ENCODE measurements at places on chromosomes 6 and 20.
A peak's percentile ranks its signal among the peaks of the same experiment; 100 is the strongest.

GRCh38 chr6:166379800-166380199 is 2.9 kb downstream of the MPC1 start:
- DNase-seq, result no peak

GRCh38 chr20:38534756-38535155 is 46.2 kb upstream of the ADIG start:
- no peak for DNase-seq

DNA sequence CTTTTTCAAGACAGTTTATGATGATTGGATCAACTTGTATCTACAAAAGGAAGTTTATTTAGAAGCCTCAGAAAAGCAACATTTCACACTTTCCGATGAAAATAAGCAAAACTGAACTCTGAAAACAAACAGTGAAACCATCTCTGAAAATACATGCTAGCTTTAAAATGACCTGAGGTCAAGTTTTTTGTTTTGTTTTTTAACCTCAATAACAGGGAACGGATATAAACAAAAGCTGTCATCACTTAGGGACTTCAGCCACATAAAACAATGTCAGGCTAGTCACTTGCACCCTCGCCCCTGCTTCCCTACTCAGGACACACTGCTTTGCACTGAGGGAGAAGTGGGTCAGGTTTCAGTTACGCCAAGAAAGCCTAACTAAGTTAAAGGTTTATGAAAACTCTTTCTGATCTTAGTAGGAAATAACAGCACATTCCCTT is 11.6 kb downstream of the BACH2 start:
- no peak for DNase-seq

- peak; percentile 40 for DNase-seq
Observed at GRCh38 chr20:49186535-49187329, 1.4 kb downstream of the STAU1 start.

DNA sequence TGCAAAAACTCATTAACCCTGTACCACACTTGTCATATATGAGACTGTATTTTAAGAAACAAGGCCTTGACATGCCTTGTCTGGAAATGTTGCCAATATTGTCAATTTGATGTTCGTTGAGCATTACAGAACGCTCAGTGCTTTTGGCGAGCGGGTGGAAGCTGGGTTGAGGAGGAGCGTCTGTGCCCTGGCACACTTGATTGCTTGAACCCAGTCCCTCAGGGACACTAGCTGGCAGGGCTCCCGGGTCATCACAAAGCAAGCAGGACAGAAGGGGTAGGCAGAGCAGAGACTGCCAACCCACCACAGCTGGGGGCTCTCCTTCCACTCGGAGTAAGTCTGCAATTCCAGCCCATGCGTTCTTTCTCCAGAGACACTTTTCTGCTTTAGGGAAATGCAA is 286.3 kb downstream of the KHDC1L start:
- DNase-seq, result no peak

- no peak for DNase-seq
Observed at GRCh38 chr6:374956-375355, 16.6 kb upstream of the IRF4 start.

DNA sequence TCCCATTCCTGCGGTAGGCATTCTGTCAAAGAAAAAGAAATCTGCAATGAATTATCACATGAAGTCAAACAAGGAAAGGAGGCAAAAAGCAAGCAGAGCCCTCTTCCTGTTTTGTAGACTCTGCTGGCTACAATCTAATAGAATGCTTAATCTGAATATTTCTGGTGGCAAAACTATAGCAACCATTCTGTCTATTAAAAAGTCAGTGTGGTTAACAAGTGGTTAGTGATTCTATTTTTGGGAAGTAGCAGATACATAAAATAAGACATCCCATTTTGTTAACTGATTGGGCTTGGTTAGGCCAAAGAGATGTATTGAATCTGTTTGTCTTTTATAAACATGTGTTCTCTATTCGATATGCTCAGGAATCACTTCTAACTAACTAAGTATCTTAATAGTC is 442.3 kb downstream of the CDC5L start:
- no peak for DNase-seq

DNA sequence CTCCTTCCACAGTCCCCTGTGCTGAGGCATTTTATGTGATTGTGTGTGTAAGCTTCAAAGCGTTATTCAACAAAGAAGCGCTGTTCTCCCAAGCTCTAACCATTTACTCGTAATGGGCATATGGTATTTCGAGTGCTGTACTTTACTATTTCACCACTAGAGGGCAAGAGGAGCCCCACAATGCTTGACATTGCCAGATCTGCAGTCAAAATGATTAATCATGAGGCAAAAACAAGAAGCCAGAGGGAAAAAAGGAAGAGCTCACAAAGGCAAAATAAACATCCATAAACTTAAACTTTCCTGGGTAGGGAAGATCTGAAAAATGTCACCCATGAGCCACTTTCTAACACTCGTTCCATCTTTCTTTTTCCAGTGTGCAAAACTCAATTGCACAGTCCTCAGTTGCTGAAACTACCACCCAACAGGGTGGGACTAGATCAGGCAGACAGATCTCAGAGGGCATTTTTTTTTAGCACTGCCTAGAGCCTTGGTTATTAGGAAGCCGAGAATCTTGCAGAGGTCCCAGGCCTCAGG is 215.0 kb upstream of the PLCB4 start:
- DNase-seq, result no peak

DNA sequence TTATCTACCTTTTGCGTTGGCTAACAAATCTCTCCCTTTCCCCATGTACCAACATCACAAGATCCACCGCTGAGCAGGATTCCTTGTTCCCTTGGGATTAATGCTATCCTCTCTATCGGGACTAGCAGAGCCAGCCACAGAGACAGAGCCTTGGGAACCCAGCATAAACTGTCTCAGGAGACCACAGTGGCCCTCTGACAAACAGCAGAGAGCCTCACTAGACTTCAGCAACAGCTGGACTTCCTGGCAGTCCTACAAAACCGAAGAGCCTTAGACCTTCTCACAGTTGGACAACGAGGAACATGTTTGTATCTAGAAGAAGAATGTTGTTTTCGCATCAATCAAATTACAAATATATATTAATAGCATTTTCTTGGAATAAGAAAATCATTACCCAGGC is 39.6 kb upstream of the POU5F1 start:
- DNase-seq, result no peak

DNA sequence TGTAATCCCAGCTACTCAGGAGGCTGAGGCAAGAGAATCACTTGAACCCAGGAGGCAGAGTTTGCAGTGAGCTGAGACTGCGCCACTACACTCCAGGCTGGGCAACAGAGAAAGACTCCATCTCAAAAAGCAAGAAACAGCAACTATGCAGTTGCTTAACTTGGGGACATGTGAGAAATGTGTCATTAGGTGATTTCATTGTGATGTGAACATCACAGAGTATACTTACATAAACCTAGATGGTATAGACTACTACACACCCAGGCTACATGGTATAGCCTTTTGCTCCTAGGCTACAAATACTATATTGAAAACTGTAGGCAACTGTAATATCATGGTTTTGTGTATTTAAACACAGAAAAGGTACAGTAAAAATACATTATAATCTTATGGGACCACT is 3.3 kb upstream of the COQ3 start:
- no peak for DNase-seq

DNA sequence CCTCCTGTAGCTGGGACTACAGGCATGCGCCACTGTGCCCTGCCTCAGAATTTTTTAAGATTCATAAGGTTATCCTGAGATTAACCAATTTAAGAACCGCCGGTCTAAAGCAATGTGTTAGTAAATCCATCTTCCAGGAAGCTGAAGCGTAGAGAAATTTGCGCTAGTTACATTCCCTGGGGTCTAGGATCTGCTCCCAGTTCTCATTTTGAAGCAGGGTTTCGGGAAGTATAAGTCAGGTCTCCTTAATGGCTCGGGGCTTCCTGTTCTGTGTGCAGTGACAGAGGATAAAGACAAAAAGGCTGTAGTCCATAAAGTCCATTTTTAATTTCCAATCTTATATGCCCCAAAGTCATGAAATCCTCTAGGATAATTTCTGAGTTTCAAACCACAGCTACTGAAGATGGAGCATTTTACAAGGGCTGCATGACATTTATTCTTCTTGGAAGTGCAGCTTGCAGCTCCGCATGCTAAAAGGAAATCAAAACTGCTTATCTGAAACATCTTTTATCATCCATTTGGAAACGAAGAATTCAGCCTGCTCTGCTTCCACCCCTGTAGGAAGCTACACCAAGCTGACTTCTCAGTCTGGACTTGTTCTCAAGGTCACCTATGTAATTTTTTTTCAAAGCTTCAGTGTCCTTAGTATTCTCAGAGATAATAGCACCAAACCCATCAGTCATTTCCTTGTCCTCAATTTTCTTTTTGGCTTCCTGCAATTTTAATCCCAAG is 326.1 kb downstream of the PRL start:
- no peak for DNase-seq

DNA sequence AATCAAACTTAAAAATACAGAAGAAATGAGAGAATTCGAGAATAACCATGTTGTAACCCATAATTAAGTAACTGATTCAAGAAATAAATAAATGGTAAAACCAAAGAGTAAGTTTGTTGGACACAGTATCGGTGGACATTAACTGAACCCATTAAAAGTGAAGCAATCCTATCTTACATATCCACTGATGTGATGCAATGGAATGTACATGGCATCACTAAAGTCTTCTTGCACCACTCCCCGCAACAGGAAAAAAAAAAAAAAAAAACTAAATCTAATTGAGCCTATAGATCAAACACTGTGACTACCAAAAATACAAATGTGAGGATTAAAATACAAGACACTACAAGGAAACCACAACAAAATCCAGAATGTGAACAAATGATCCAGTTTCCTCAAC is 7.9 kb downstream of the SNX14 start:
- DNase-seq, result no peak
